ENCODE measurements at places on chromosomes 12 and 14.
A peak's percentile ranks its signal among the peaks of the same experiment; 100 is the strongest.

DNA sequence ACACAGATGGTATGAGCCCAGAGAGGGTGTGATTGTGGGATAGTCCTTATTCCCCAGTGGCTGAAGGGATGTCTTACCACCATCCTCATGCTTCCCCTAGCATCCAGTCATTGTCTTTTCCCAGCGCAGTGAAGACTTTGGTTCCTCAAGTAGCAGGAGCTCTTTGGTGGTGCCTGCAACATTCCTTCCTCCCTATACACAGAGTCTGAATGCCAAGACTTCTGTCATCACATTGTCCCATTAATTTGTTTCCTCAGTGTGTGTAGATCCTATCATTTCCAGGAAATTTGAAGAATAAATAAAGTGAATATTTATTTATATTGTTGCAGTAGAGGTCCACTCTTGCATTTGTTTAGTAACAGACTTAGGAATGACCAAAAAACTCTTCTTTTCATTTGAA lies 147.2 kb downstream of the DACT1 start:
- no peak for DNase-seq

DNA sequence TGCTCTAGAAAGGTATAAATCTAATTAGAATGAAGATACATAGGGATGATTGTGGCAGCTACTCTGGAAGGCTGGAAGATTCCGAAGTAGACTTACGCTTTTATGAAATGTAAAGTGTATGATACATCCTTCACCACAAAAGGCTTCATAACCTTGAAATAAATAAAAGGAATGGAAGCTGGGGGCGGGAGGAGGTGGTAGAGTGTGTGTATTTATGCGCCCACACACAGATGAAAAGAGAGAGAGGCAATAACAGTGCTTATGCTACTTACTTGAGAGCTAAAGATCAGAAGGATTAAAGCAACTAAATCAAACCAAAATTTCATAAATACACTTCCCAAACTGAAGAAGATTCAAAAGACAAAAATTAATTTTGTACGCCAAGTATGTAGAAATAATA lies 30.4 kb downstream of the CBX5 start:
- DNase-seq, result no peak

GRCh38 chr12:537772-538171 lies 78.0 kb downstream of the B4GALNT3 start:
- DNase-seq, result no peak

DNA sequence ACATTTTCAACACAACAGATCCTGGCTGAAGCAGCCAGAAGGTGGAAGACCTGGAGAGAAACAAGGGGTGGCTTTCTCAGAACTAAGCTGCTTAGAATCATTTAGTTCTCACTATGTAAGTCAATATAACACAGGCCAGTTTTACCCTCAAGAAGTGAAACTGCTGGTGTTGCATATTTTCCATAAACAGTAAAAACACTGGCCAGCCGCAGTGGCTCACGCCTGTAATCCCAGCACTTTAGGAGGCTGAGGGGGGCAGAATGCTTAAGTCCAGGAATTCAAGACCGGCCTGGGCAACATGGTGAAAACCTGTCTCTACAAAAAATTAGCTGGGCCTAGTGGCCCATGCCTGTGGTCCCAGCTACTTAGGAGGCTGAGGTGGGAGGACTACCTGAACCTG lies 11.6 kb downstream of the STX2 start:
- no peak for DNase-seq

GRCh38 chr14:59688224-59689170 lies 111.9 kb upstream of the CCDC175 start:
- DNase-seq, result peak; percentile 56

GRCh38 chr12:15056218-15056617 lies 83.4 kb downstream of the PDE6H start:
- no peak for DNase-seq

DNA sequence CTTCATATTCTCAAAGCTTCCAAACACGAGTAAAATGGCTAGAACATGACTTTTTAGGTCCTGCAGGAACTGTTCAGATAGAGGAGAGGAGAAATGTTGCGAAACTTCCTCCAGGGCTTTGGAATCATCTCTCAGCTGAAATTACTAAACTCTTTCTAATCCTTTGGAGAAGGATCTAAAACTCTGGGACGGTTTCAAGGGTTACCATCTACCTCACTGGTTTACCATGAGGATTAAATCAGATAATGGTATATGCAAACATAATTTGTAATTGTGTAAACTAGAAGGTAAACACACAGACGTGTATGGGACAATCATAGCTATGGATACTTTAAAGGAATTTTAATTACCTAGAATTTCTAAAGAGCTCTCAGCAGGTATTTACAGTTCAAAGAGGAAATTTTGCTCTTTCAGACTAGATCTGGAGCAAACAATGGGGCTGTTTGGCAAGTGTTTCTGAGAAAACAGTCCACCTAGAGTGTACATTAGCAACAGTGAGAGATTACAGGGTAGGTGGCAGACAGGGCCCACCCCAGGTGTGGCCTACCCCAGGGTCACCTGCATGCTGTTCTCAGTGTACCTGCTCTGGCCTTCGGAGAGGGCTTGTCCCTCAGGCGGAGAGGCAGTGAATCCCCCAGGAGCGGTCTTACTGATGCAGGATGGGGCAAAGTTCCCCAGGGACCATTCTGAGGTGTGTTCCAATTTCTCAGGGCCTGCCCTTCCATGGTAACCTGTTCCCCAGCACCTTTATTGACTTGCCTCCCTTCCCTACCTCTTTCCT lies 124.7 kb upstream of the MAX start:
- DNase-seq, result no peak

DNA sequence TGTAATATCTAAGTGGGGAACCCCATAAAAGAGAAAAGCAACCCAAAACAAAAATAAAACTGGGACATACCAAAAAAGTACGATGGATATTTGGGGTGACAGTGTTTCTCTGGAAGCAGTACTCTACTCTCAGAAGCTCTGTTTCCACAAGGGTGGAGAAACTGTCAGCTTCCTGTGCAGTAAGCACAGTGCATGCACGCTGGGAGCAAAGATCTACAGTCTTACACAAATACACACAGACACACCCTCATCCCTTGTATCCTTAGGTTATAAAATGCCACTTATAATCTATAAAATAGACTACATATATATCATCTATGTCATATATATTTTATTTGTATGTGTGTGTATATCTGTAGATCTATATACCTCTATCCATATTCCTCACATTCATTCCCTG lies 225.8 kb upstream of the SOX5 start:
- no peak for DNase-seq

DNA sequence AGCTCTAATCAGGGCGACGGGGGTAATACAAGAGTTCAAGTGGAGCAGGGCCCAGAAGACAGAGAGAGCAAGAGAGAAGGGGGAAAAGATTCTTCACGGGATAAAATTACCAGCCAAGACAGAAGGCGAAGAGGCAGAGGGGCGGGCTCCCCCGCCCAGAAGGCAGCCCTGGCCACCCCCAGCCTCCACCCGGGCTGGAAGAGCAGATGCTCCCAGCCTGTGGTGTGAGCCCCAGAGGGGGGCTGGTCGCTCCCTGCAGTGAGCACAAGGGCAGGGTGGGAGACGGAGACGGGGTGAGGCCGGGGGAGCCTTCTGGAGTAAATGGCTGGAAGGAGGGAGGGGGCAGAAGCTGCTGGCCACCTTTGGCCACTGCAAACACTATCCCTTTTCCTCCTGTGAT lies 1035.6 kb downstream of the VRK1 start:
- DNase-seq, result no peak

GRCh38 chr14:44180975-44181374 lies 326.1 kb downstream of the FSCB start:
- DNase-seq, result no peak

DNA sequence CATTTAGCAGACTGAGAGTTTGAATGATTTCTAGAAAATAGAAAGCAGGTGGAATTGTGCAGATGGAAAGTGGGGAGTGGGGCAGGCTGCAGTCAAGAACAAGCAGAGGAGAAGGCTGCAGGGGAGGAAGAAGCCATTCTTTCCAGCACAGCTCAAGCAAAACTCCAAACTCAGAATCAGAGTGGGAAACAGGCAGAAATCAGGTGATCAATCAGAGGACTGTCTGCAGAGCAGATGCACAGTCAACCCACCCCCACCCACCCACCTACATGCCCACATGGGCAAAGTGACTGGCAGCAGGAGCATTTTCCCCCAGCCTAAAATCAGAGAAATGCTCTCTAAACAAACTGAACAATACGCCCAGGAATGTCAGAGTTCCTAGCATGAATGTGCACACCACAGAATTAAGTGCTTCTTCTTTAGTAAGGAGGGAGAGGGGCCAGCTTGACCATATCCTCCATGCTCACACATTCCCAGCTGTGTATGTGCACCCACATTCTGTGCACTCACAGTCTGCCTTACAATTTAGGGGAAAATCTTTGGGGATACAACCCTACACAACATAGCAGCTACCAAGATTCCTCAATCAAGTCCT lies 194.1 kb upstream of the PLEKHA5 start:
- no peak for DNase-seq

GRCh38 chr14:69763761-69764510 lies 3.0 kb upstream of the SRSF5 start:
- no peak for DNase-seq

DNA sequence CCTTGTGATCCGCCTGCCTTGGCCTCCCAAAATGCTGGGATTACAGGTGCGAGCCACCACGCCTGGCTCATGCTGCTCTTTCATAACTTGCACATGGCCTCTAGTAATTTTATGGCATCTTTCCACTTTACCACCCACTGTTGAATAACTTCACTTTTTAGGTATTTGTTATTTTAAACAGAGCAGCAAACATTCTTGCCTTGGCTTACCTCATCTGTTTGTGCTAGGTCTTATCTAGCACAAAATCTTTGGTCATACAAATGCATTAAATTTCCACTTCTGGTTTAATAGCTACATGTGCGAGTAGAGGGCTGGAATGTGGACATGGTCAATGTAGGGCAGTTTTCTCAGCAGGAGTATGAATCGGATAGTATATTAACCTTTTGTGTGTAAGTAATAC lies 38.8 kb upstream of the ATF7IP start:
- DNase-seq, result no peak

DNA sequence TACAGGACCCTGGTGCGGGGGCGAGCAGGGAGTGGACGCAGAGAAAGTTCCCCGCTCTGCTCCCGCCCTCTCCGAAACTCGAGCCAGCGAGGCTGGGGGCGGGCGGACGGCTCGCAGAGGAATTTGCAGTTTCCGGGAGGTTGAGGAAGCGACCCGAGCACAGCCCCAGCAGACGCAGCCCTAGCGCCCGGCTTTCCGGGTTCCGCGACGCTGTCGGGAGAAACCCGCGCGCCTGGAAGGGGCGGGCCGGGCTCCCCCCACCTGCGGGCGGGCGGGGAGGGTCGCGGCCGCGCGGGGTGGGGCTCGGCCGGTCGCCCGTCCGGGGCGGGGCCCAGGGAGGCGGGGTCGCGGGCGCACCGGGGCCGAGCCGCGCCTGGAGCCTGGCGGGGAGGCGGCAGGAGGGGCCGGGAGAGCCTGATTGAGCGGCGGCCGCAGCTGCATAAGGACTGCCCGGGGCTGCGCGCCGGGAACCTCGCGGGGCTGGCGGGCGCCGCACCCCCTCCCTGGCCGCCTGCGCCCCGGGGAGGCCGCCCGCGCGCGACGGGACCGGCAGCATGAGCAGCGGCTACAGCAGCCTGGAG lies at the start of gene RASSF3:
TSS of gene RASSF3 (plus strand) at position 417 of the 581 bp plus-strand sequence. CDS start at position 555, 138 bp downstream.
- peak; percentile 80 for DNase-seq

DNA sequence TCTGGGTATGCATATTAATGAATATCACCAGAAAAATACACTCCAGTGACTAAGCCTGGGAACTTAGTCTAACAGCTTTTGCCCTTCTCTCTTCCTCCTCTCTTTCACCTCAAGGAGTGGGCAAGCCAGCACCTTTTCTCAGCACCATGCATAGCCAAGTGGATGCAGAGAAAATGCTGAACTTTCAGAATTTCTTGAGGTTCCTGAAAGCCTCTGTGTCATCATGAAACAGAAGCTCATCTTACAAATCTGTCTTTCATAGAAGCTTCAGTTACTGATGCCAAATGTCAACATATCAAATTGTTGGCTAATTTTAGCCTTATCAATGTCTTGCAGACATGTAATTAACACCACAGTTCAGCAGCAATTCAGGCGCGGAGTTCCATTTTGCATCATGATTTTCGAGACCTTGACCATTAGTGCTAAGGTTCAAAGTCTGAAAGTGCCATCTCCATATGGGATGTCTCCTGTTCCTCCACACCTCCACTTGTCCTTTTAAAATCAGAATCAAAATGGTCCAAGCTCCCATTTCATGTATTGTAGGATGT lies 51.1 kb upstream of the RPH3A start:
- no peak for DNase-seq

DNA sequence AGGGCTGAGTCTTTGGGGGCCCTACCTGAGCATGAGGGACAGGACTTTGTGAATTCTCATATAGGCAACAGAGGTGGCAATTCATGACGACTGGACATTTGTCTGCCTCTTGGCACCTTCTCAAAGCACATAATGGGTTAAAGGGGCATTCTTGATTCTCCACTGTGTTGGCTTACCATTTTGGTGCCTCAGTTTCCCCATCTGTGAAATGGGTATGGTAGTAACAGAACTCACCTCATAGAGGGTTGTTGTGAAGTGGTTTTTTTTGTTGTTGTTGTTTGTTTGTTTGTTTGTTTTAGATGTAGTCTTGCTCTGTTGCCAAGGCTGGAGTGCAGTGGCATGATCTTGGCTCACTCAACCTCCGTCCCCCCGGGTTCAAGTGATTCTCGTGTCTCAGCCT lies 106.0 kb downstream of the CHST11 start:
- DNase-seq, result no peak

GRCh38 chr12:53289891-53290290 lies 5.5 kb upstream of the PFDN5 start:
- no peak for DNase-seq

GRCh38 chr14:91231446-91231845 lies 13.1 kb downstream of the GPR68 start:
- no peak for DNase-seq

- DNase-seq, result peak; percentile 79
Observed at GRCh38 chr12:52121824-52122539, 42.5 kb downstream of the SMIM41 start.

DNA sequence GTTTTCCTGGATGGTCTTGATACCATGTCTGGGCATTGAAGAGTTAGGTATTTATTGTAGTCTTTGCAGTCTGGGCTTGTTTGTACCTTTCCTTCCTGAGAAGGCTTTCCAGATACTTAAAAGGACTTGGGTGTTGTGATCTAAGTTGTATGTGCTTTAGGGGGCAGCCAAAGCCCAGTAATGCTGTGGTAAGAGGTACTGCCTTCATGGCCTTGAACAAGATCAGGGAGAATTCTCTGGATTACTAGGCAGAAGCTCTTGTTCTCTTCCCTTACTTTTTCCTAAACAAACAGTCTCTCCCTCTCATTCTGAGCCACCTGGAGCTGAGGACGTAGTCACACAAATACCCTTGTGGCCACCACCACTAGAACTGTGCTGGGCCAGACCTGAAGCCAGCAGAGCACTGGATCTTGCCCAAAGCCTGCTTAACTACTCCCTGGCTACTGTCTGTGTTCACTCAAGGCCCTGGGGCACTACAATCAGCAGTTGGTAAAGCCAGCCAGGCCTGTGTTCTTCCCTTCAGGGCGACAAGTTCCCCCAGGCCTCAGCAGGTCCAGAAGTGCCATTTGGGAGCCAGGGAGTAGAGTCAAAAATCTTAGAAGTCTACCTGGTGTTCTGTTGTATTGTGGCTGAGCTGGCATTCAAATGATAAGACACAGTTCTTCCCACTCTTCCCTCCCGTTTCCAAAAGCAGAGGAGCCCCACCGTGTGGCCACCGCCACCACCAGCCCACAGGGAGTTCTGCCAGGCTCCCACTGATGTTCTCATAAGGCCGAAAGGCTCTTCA lies 11.4 kb downstream of the PRORP start:
- DNase-seq, result no peak
